ENCODE measurements at places on chromosomes 4 and X.

- no peak for DNase-seq
Observed at GRCh38 chr4:187811591-187811990, 184.0 kb upstream of the ZFP42 start.

DNA sequence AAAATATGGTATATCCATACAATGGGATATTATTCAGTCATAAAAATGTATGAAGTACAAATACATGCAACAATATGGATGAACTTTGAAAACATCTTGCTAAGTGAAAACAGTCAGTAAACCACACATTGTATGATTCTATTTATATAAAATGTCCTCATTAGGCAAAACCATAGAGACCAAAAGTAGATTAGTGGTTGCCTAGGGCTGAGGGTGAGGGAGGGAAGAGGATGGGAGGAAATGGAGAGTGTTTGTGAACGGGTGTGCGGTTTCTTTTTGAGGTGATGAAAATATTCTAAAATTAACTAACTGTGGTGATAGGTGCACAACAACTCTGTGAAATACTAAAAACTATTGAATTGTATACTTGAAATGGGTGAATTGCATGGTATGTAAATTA, 29.6 kb downstream of the TEX11 start:
- DNase-seq: no peak

DNA sequence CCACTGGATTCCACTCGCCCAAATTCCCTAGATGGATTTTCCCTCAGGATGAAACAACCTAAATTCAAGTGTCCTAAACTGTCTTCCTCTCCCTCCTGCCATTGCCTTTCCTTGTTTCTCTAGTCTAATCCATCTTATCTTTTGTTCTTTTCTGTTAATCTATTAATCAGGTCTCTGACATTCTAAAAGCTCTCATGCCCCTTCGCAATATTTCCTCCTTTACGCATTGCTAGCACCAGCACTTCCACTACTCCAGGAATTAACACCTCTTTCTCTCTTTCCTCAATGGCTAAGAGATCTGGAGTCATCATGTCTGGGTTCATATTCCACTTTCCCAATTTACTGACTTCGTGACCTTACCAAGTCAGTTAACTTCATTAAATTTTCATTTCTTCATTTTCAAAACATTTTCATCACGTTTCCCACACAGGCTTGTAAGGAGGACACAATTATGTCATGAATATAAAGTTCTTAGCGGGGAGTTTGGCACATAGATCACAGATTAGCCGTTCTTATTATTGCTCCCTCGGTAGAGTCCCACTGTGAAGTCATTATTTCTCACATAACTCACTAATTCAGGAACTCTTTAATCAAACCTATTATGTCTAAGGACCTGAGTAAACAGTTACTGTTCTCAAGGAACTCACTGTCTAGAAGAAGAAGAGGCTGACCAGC, 45.3 kb downstream of the FAT4 start:
- DNase-seq: no peak

GRCh38 chrX:20980426-20980825, 393.8 kb upstream of the CNKSR2 start:
- no peak for DNase-seq

DNA sequence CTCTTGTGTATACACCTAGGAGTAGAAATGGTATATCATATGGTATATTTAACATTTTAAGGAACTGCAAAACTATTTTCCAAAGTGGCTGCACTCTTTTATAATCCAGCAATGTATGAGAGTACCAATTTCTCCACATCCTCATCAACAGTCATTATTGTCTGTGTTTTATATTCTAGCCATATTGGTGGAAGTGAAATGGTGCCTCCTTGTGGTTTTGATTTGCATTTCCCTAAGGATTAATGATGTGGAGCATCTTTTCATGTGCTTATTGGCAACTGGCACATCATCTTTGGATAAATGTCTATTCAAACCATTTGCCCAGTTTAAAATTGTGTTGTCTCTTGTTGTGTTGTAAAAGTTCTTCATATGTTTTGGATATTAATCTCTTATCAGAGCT, 9.6 kb downstream of the BMP15 start:
- no peak for DNase-seq

- DNase-seq: no peak
Observed at GRCh38 chrX:97109730-97110129, 226.0 kb downstream of the RPA4 start.

GRCh38 chr4:3302786-3303564, 10.2 kb downstream of the RGS12 start:
- no peak for DNase-seq

DNA sequence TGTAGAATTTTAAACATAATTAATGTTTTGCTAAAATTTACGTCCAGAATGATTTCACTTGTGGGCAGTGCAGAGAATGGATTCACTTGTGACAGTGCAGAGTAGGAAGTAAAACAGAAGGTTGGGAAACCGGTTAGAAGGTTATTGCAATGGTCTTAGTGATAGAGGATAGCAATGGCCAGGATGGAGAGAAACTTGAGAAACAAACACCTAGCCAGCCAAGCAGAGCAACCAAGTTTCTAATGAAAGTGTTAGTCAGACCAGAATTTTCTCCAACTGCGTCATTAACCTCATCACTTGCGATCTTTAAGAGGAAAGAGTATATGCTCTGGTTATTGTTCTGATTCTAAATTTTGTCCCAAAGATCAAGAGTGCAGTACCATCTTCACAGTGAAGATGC, 50.0 kb upstream of the TBC1D9 start:
- DNase-seq: no peak

- DNase-seq: no peak
Observed at GRCh38 chrX:77962068-77962902, 7.2 kb downstream of the PGAM4 start.

DNA sequence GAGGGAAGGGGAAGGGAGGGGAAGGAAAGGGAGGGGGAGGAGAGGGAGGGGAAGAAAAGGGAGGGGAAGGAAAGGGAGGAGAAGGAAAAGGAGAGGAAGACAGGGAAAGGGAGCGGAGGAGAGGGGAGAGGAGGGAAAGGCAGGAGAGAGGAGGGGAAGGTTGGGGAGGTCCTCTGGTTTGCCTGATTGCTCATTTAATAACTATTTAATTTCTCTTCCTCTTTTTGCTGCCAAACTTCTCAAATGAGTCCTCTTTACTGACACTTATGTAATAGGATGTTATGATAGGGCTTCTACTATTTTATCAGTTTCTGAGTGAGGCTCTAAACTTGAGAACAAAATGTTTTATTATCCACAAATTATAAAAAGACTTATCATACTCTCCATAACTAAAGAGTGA, 35.4 kb upstream of the PPA2 start:
- DNase-seq: no peak

DNA sequence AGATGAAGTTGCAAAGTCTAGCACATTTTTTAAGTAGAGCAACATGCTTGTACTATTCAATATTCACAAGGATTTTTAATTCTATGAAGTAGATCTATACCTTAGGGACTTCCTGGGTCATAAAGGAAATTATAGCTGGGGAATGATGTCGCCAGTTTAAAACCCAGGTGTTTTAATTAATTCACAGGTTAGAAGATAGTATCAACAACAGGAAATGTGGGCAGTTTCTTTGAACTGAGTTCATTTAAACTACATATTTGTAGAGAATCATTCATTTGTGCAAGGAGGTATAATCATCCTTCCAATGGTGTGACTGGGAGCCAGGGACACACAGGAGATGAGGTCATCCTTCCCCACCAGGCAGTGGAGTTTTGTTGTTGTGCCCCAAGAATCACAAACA, 181.3 kb upstream of the KLF3 start:
- DNase-seq: no peak

DNA sequence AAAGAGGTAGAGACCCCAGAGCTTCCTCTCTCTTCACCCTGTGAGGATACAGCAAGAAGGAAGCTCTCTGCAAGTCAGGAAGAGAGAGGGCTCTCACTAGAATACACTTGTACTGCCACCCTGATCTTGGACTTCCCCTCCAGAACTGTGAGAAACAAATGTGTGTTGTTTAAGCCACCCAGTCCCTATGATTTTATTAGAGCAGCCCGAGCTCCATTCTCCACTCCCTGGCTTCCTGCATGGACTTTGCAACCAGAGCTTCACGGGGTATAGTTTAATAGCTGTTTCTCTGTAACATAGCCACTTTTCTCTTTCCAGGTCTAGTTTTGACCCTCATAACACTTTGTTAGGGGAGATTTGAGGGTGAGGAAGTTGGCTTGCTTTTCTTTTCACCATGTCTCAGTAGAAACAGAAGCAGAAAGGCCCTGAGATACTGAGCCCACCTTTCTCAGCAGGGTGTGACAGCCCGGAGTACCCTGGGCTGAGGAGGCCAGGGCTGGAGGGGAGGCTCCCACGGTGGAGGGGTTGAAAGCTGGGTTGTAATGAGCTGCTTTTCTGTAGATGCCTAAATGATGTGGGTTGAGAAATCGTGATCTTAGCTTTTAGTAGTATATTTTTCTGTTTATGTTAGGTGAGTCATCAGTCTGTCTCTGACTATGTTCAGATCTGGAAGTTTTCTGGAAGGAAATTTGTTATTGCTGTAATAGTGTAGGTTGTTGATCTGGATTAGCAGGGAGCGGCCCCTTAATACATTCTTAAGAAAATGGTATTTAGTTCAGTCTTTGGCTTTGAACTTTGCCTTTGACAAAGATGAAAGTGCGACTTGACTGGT, 118.6 kb downstream of the PTTG2 start:
- DNase-seq: no peak

- no peak for DNase-seq
Observed at GRCh38 chrX:27910412-27910811, 70.8 kb downstream of the DCAF8L1 start.

GRCh38 chrX:100072336-100072735, 337.7 kb downstream of the PCDH19 start:
- no peak for DNase-seq

GRCh38 chr4:73676136-73676535, 55.9 kb upstream of the RASSF6 start:
- DNase-seq: no peak

DNA sequence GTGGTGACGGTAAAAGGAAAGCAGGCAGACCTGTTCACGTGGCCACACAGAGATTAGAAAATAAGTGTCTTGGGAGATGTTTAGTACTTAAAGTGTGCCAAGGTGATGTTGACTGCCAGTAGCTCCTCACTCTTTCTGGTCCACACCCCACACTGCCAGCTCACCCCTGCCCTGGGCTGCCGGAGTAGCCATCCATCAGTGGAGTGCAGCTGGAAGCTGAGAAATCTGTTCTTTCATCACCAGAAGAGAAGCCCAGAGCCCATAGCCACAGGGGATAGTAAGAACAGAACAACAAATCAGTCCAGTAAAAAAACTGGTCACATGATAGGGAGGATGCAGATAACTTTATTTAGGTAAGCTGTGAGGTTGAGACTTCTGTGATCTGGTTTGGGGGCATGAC, 64.1 kb downstream of the WWC2 start:
- no peak for DNase-seq

Data from NCI-H2081 treated with DMSO at 0.1 percent for 48 hours (cell line).